ENCODE measurements at places on chromosomes 5 and 9.

- no peak for DNase-seq
These were observed 135.1 kb downstream of the CD180 start for GRCh38 chr5:67061511-67061910.

DNA sequence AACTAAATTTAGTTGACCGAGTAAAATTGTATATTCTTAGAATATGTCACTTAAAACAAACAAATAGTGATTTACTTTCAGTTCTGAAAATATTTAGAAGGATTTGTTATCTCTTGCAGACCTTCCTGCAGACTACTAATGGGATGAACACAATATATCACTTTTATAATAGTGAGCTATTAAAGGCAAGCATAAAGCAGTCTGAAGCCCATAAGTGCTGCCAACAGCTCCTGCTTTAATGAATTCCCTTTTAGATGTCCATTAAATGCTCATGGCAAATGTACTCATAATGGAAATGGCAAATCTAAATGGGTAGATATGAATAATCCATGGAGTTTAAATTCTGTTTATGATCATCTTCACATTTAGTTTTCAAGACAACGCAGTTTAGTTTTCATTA is 170.2 kb downstream of the RANBP17 start:
- no peak for DNase-seq

GRCh38 chr9:19551124-19551929 is 142.5 kb downstream of the ACER2 start:
- DNase-seq: no peak

DNA sequence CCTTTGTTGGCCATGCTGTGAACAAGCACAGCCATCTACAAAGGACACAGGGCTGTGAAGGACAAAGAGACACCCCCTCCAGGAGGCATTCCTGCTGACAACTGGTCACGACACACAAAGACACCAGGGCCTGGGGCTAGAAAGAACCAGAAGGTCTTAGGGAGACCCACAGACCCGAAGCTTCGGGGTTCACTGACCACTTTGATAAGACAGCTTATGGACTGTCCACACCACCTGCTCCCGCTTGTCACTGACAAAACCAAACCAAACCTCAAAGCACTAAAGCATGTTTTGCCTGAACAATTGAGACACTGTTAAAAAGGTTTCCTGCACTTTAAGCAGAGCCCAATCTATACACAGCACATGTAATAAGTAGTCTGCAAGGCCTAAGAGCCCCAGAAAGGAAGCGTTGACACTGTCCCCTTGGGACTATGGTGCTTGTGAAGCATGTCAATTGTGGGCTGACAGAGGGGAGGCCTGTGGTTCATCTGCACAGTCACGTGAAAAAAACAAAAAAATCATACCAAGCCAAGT is 185.0 kb downstream of the GAPVD1 start:
- DNase-seq: no peak

DNA sequence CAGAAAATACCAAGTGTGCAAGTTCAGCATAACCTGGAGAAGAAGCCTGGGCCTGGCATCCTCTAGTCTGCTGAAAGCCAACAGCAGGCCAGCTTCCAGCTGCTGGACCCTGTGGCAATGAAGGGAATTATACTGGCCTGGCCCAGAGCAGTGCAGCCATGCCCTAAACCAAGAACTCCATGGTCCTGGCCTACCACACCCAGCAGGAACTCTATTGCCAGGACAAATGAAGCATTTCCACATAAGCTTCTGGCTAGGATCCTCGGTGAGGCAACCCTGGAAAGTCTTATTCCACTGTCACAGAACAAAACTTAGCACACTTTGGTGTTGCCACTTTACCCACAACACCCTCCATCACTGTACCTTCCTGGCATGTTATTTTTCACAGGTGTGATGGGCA is 35.5 kb downstream of the CDK5RAP2 start:
- DNase-seq: no peak

DNA sequence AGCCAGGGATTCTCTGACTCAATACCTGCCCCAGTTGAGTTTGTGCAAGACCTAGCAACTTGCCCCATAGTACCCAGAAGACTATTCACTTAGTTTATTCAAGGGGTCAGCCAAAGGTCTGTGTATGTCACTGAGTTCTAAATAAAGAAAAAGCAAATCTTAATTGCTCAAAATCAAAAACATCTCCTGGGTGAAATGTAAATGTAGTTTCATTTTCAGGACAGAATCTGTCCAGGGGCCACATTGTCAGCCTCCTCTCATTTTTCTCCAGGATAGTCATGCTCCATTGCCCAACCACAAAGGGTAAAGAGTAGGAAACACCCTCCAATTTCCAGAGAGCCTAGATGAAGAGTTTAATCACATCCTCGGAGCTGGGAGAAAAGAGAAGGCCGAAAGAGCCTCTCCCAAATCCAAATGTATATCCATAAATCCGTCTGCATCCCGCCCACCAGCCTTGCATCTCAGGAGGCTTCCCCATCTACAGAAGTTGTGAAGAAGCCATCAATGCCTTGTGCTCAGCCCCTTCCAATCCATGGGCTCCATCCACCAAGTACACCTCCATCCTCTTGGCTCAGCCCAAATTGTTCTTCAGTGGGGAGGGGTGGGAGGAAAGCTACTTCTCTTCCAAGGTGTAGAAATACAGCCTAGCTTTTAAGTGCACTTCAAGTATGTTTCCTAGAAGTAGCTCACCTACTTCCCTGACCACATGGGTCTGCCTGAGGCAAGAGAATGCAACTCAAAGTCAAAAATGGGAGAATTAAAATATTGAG is 26.9 kb downstream of the ADAM19 start:
- DNase-seq: no peak

DNA sequence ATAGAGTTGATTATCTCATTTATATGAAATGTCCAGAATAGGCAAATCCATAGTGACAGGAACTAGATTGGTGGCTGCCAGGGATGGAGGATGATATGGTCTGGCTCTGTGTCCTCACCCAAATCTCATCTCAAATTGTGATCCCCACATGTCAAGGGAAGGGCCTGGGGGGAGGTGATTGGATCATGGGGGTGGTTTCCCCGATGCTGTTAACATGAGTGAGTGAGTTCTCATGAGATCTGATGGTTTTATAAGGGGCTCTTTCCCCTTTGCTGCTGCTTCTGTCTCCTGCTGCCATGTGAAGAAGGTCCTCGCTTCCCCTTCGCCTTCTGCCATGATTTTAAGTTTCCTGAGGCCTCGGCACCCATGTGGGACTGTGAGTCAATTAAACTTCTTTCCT is 21.4 kb downstream of the EEIG1 start:
- no peak for DNase-seq
